ENCODE measurements at places on chromosomes 3 and 15. TPM values are rescaled to one million over a fixed set of nuclear protein-coding genes. Genes with fewer than 3 reads are reported as not detected.

SNTN gene
- not detected for total RNA-seq

MFGE8 gene
- total RNA-seq = 26.7 TPM

MFSD1 gene
- total RNA-seq = 66.9 TPM

GOLGA8T gene
- under 0.01 TPM for total RNA-seq

DNA sequence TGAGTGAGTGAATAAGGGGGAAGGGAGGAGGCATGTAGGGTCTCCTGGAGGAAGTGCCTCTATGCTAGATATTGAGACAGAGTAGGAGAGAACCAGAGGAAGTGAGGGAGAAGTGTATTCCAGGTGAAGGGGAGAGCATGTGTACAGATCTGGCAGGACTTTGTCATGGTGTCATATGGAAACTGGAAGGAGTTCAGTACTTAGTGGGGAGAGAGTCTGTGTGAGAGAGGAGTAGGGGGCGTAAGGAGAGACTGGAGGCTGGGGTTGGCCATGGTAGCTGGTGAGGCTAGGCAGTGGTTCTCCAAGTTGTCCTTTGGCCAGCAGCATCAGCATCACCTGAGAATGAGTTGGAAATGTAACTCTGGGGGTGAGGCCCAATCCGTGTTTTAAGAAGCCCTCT, 29.6 kb upstream of the EPHB1 start:
- no peak for DNase-seq

DNA sequence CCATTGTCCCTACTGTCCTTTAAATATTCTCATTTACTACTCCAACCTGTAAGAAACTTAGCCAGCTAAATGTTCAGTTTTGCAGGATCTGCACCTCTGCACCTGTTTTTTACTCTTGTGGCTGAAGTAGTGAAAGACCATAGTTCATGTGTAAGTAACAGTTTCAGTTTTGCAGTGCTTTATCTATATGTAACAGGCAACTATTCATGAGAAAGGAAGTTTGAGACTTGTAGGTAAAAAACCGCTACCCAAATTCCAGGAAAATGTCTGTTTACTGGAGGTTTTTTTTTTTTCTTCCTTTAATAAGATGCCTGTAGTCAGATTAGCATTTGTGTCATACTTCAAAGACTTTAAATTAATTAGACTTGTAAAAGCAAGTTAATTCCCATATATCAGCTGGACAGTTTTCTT, 25.4 kb upstream of the MBNL1 start:
- DNase-seq = no peak

CNBP gene
- 238 TPM for total RNA-seq

DNA sequence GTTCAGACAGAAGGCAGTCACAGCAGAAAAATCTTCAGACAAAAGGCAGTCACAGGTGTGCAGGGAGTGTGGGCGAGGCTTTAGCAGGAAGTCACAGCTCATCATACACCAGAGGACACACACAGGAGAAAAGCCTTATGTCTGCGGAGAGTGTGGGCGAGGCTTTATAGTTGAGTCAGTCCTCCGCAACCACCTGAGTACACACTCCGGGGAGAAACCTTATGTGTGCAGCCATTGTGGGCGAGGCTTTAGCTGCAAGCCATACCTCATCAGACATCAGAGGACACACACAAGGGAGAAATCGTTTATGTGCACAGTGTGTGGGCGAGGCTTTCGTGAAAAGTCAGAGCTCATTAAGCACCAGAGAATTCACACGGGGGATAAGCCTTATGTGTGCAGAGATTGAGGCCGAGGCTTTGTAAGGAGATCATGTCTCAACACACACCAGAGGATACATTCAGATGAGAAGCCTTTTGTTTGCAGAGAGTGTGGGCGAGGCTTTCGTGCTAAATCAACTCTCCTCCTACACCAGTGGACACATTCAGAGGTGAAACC, 27.6 kb downstream of the ZNF589 start:
- no peak for DNase-seq

- no peak for DNase-seq
Measured at GRCh38 chr15:20357481-20358065, 184.0 kb downstream of the GOLGA6L6 start.

DNA sequence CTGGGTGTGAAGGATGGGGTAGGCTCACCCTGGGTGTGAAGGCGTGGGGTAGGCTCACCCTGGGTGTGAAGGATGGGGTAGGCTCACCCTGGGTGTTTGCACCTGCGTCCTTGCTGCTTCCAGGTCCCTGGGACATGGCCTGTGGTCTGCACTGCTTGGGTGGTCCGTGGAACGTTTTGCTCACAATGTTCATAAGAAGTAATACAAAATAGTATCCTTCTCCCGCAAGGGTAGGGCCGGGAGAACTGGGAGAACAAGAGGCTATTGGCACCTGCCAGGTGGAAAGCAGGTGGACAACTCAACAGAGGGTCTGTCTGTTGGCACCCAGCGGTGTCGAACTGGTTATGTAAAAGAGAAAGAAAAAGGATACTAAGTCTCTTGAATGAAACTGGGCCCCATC, 17.0 kb upstream of the PCSK6 start:
- no peak for DNase-seq

DNA sequence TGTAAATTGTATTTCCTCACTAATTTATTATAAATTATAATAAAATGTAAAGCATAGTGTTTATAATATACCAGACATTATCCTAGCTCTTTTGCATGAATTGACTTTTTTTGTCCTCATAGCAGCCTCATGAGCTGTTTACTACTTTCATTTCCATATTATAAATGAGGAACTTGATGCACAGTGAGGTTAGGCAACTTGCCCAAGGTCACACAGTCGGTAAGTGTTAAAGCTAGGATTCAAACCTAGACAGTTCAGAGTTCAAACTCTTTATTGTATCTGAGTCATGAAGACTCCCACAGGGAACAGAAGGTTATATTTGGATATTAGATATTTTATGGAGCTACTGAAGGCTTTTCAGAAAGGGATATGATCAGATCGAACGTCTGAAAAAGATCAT, 322.2 kb upstream of the SATB1 start:
- no peak for DNase-seq

CHRNB4 gene
- total RNA-seq = not detected

DNA sequence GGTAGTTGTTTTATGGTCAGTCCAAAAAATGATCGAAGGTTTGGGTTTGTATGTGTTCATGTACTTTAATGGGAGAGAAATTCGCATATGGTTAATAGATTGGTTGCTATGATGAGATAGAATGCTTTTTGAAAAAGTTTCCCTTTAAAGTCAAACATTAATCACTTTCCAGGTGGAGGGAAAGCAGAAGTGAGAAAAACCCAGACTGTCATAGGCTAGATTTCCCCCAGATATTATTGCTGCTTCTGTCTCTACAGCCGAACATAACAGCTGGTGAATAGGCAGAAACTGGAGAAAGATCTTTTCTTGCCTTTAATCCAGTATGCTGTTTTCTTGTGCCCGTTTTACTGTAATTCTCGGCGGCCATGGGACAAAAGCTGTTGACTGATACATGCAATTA, 287.6 kb downstream of the SOX2 start:
- DNase-seq = no peak

- DNase-seq = no peak
Measured at GRCh38 chr15:48400086-48400485, 68.9 kb downstream of the DUT start.

GRCh38 chr15:28986726-28987125, 101.0 kb downstream of the APBA2 start:
- no peak for DNase-seq

- no peak for DNase-seq
Measured at GRCh38 chr15:88477126-88477525, 9.6 kb downstream of the MRPS11 start.
